Stimulated activated CD4-positive, alpha-beta T cell treated with anti-CD3 and anti-CD28 coated beads, Interleukin-4, amount 100 ng/mL, for 1 hour (primary cell): ENCODE measurements at places on chromosomes 2 and 18.

DNA sequence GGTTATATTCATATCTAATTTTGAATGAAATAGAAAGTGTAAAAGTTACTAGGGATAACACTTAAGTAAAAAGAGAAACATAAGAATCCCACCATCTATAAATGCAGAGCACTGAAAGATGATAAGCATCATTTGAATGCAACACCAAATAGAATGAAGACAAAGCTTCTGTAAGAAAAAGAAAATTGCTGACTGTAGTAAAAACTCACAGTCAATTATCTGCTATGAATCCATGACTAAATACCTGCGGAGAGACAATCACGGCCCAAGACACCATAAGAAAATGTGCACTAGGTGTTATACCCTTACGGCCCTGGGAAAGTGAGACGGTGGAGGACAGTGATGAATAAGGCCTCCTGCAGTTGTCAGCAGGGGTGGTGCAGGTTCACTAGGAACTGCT, 45.4 kb upstream of the OSR1 start:
- no peak for DNase-seq

DNA sequence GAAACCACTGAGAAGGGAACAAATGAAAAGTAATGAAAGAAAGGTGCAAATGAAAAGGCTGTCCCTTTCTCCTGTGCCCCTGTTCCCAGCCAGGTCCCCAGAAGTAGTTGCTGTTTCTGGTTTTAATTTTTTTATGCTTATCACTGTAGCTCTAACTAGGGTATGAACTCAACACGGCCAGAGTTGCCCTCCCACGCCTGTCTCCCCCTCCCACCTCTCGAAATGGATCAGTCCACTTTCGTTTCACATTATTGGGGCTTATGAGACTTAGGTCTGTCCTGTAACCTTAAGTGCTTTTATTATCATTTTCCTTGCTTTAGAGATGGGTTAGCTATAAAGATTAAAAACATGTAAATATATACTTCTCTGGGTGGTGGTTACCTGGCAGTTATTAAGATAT, 8.6 kb downstream of the RBFA start:
- no peak for DNase-seq

DNA sequence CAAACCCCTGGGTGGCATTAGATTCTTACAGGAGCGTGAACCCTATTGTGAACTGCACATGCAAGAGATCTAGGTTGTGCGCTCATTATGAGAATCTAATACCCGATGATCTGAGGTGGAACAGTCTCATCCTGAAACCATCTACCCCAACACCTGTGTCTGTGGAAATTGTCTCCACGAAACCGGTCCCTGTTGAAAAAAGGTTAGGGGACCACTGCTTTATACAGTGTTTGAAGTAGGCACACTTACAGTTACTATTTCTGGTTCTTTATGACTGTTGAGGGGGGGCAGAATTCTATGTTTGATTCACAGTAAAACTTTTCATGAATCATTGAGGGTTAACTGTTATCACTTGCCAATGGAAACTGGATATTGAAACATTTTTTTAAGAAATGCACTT, 72.0 kb downstream of the RIF1 start:
- DNase-seq = no peak

GRCh38 chr2:181807526-181807925, 84.0 kb upstream of the ITPRID2 start:
- DNase-seq = no peak

GRCh38 chr2:101717071-101717845, 19.8 kb downstream of the MAP4K4 start:
- DNase-seq = peak; percentile 28

- no peak for DNase-seq
Measured at GRCh38 chr2:173953047-173953424, 12.1 kb downstream of the SP3 start.
